ENCODE measurements at places on chromosomes 1 and 21.

- peak; percentile 32 for DNase-seq
Observed at GRCh38 chr1:225689882-225690459, 37.0 kb upstream of the ENAH start.

DNA sequence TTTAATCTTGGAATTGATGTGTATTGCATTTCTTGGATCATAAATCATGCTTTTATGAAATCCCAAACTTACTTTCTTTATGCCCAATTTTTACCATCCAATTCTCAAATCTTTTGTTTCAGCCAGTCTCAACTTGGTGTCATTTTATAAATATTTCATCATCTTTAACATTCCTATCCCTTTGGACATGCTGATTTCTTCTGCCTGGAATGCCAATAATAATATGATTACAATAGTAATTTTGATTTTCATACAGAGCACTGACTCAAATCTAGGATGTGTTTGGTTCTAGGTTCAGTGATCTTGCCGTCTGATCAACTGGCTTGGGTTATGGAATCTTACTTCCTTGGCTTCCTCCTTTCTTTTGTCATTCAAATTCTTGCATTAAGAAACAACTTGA is 12.8 kb downstream of the RRP15 start:
- peak; percentile 72 for DNase-seq

DNA sequence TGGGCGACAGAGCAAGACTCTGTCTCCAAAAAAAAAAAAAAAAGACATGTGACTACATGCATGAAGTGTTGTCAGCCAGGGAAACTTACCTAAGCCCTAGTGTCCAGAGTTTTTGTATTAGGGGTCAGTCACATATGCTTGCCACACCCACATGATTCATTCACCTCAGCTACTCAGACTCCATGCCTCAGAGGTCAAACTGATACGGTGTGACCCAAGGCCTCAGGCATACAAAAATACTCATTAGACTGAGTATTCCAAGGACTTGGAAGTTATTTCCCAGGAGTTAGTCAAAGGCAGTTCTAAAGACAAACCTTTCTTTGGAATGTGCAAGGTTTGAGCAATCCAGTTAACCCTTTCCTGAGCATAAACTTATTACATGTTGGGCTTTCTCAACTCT is 6.3 kb upstream of the TRIM33 start:
- peak; percentile 3 for DNase-seq

DNA sequence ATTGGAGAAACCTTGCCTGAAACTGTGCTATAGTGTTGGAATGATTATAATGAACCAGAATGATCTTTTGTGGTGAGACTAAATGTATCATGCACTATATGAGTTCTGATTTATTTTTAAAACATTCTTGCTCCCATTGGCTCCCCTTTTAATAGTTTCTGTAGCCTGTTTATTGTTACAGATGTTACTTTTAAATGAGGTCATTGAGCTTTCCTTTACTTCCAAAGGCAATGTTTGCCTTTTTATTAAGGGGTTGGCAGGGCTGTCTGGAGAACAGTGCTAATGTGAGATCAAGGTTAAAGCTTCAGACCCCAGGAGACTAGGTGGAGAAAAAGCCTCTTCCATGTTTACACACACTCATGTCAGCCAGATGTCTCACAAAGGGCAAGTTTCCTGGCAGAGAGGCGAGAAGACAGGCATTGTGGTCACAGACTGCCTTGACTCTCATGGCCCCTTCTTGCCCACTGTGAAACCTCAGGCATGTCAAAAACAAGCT is 120.6 kb upstream of the RAVER2 start:
- DNase-seq, result peak; percentile 55

- no peak for DNase-seq
Observed at GRCh38 chr1:225434046-225434445, 6.2 kb upstream of the LBR start.

GRCh38 chr1:59288046-59288445 is 8.8 kb upstream of the FGGY start:
- no peak for DNase-seq

GRCh38 chr1:225713281-225713680 is 60.4 kb upstream of the ENAH start:
- no peak for DNase-seq

- no peak for DNase-seq
Observed at GRCh38 chr1:116203920-116204319, 92.7 kb downstream of the MAB21L3 start.

DNA sequence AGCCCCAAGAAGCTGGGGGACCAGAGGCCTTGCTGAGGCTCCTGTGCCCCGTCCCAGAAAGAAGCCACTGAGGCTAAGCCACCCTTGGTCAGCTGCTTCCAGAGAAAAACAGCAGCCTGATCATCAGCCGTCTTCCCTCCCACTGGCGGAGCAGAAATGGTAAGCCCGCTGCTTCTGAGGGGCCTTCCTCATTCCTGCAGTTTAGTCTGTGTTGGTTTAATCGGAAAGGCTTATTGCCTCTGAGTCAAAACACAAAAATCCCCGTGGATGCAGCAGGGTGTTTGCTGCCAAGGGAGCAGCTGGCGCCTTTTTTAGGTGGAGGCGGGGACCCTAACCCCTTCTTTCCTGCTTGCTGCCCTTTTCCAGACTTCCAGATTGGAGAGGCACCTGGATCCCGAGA is 33.9 kb downstream of the SPSB1 start:
- peak; percentile 85 for DNase-seq

DNA sequence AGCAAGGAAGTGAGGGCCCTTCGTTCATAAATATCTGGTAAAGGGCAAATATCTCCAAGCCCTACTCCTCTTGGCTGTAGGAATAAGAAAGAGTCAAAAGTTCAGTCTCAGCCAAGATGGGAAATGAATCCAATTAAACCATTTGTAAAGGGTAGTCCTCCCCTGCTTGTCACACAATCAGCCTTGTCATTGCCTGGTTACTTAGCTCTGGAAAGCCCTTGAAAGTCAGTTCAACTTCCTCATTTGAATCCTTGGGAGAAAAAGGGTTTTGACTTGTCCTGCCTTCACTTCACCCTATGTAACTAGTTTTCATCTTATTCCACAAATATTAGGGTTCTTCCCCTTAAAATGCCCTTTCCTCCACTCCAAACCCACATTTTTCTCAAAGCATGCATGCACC is 100.0 kb downstream of the ELAVL4 start:
- no peak for DNase-seq

DNA sequence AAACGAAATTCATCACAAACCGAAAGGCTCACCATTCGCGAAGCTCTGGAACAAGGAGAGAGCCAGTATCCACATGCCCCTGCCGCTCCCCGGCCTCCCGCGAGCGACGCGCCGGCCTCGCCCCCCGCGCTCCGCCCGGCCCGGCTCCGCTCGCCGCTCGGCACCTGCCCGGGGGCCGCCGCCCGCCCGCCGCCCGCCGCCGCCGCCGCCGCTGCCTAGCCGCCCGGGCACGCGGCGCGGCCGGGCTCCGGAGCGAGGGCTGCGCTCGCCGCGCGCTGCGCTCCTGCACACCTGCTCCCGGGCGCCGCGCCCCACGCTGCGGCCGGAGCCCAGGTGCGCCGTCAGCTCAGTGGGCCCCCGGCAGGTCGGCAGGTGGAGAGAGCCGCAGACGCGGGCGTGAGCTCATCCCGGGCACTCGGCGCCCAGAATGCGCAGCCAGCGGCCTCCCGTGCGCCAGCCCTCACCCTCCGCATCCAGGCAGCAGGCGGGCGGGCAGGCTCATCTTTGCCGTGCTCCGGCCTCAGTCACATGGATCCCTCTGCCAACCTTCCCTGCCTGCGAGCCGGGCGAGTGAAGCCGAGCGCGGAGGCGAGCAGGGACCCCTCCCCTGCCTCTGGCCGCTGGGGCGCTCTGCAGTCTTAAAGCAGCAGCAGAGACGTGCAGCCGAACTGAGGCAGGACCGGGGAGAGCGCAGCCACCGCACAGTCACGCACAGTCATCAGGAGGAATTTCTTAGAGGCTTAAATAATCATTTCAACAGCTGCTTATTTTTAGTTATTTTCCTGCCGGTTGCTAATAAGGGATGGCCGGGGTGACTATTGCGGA is at the start of gene DSCAM:
TSS of gene DSCAM (minus strand) at position 572 of the 825 bp plus-strand sequence. CDS start at position 75, 497 bp downstream.
- DNase-seq, result no peak

- peak; percentile 60 for DNase-seq
Observed at GRCh38 chr1:15305468-15305770, 58.4 kb downstream of the FHAD1 start.

GRCh38 chr1:12031039-12031980 is 12.0 kb downstream of the MIIP start:
- DNase-seq, result peak; percentile 27

DNA sequence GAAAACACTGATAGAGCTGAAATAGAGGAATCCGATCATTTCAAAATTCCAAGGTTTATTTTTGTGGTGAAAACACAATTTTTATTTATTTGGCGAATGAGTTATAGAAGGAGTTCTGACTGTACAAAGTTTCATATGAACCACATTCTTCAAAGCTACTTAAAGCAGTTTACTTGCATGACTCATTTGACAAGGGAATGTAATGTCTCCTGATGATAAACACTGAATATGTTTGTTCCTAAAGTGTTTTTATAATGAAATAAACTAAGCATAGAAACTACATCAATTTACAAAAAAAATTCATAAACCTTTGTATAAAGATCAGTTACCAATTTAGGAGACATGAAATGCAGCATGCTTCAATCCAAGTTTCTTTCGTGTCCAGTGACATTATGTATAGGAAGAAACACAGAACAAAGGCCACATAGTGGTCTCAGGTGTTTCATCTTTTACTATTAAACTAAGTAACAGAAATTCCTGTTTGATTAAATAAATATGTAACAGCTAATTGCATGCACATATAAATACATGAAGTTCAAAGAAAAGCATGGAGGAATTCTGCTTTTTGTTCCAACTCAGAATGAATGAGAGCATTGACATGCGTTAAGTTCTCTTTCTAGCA is 2.5 kb downstream of the PRKACB start:
- DNase-seq, result peak; percentile 62

DNA sequence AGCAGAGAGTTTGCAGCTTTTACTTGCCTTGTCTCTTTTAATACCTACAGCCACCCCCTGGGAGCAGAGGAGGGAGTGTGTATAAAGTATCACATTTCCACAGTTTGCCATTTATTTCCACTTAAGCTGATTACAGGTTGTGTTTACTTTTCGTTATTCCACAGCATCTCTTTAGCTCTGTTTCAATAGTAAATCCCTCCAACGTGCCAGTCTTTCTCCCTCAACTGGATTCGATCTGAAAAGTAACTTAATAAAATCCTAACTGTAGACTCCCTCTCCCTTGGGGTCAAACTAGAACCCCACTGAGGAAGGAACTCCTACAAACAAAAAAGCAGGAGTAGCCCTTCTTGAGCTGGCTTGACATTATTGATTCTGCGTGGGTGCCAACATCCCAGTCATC is 3.1 kb upstream of the FCGR2A start:
- no peak for DNase-seq

GRCh38 chr21:44869781-44870747 is 3.4 kb downstream of the PTTG1IP start:
- DNase-seq, result peak; percentile 96

- DNase-seq, result peak; percentile 91
Observed at GRCh38 chr1:98323388-98323787, 338.1 kb upstream of the SNX7 start.

DNA sequence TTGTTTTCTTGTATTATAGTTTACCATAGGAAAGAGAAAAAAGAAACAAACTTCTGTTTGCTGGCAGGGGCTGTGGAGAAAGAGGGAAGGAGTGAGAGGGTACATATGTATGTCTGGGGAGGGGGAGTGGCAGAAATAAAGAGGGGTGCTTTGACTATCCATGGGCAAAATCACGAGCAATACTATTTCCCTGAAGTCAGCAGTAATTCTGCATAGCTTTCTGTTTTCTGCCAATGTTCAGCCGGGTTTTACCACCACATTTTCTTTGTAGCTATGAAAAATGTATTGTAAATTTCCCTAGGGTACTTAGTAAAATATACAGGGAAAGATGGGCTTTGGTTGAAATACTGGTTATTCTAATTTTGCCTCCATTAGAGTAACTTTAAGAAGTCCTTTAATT is 45.2 kb upstream of the PGD start:
- DNase-seq, result no peak

DNA sequence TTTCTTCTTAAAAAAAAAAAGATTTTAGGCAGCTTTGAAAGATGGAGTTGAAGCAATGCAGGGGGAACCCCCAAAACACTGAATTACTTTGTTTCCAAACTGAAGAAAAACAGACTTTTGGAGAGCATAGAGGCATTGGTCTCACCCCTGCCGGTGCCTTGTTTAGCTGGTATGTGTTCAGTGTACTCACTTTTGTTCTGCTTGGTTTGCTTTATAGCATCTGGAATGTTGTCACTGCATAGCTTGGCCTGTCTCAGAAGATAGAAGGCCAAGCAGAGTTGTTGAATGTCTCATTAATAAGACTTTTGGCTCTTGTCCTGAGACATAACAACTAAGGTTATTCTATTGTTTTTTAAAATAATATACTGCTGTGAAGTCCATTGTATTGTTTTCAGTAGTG is 6.9 kb downstream of the THRAP3 start:
- peak; percentile 10 for DNase-seq

GRCh38 chr1:200314085-200314750 is 95.6 kb downstream of the ZNF281 start:
- peak; percentile 92 for DNase-seq

DNA sequence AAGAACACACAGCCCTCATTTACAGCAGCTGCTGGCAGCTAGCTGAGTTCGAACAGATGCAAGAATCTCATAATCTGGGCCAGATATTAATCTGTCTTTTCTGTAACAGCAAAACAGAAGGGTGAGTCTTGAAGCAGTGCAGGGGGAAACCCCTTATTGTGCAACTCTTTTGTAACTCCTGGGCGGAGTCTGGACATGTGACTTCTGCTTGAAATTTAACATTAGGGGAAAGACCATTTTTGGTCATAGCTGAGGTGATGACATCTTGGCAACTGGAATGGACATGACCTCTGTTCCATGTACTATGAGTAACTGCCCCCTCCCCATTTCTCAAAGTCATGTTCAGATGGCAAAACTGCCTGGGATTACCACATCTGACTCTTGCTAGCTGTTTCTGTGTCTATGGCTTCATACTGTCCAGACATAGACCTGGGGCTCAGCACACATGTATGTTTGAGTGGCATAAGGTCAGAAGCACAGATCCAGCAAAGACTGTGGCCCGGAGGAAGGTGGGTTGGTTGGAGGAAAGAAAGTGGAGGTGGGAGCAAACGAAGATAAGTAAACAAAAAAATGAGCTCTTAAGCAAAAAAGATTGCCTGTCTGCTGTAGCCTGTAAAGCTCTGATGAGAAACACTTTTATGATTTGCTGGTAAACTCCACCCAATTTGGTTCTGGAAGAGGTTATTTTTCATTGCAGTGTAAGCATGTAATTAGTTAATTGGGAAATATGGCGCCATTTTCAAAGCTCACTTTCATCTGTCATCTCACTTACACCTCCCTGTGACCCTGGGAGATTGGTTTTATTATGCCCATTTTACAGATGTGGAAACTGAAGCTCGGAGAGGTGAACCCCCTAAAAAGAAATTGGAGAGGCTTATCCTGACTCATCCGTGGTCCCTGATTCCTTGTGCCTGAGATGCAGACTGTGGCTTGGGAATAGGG is 26.1 kb downstream of the ETS2 start:
- DNase-seq, result peak; percentile 85

GRCh38 chr1:173206816-173207568 is at the start of gene TNFSF4:
TSS of gene TNFSF4 (minus strand) at chr1:173207331. CDS start at chr1:173207176, 155 bp downstream.
- peak; percentile 30 for DNase-seq

DNA sequence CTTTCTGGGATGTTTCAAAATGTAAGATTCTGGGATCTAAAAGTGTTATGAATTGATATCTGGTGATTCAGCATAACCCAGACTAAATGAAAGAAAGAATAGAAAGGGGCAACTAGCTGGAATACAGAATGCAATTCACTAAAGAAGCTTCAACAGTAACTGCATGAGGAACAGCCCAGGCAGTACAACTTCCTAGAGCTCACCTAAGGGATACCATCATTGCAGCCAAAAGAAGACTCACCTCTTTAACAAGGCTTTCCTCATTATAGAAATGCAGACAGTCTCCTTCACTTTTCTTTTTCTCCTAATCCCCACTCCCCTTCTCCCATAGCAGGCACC is 6.3 kb downstream of the RGS5 start:
- DNase-seq, result no peak

Data from fibroblast of skin of back (primary cell).